ENCODE measurements at places on chromosomes 6 and 20. TPM values are rescaled to one million over a fixed set of nuclear protein-coding genes. Genes with fewer than 3 reads are reported as not detected.

Gene HLA-DRB1
- total RNA-seq = 3.7 TPM

GRCh38 chr20:33769043-33769442 is 37.2 kb downstream of the ZNF341 start:
- no peak for DNase-seq

GRCh38 chr6:7496266-7496875 is 45.1 kb upstream of the DSP start:
- DNase-seq = no peak

DNA sequence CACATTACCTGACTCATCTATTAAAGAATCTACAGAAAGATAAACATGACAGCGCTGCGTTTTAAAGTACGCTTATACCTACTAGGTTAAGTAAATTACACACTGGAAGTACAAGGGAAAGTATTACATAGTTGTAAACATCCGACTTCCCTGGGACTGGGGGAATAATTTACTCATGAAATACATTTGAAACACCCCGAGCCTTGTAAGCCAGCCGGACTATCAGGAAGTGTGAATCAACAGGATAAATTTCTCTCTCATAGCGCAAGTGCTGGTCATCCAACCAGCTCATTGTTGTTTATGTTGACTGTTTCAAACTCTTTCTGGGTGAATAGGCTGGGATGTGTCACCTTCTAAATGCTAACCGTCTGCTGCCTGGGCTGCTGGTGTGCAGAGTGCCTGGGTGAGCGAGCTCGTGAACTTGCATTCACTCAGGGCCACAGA is 4.9 kb downstream of the BMP6 start:
- DNase-seq = peak; percentile 18

DNA sequence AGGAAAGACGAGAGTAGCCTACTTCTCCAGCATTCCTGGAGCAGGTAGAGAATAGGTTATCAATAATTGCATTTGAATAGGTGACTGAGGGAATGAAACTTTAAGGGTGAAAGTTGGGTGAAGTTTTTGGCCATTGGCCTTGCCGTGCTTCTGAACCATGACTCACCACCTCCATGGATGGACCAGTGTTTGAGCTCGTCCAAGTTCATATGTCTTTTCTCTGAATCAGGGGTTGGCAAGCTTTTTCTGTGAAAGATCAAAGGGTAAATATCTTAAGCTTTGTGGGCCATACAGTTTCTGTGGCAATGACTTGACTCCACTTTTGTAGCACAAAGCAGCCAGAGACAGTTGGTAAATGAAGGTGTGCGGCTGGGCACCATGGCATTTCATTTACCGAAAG is 31.8 kb downstream of the SNRNP48 start:
- DNase-seq = no peak

DNA sequence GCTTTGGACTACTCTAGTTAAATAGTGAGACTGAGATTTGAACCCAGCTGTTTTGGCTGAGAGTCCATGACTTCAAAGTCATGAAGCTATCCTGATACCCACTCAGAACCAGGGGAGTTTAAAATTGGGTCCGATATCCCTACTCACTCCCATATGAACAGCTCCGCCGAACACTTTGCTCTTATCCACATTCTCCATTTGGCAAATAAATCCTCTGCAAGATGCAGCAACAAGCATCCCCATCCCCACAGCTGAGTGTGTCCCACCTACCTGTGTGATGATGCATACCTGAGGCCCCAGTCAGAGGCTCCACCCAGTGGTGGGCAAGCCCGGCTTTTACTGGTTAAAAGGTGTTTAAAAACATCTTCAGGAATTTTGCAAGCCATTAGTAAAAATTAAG is 108.3 kb upstream of the SLC24A3 start:
- no peak for DNase-seq

DNA sequence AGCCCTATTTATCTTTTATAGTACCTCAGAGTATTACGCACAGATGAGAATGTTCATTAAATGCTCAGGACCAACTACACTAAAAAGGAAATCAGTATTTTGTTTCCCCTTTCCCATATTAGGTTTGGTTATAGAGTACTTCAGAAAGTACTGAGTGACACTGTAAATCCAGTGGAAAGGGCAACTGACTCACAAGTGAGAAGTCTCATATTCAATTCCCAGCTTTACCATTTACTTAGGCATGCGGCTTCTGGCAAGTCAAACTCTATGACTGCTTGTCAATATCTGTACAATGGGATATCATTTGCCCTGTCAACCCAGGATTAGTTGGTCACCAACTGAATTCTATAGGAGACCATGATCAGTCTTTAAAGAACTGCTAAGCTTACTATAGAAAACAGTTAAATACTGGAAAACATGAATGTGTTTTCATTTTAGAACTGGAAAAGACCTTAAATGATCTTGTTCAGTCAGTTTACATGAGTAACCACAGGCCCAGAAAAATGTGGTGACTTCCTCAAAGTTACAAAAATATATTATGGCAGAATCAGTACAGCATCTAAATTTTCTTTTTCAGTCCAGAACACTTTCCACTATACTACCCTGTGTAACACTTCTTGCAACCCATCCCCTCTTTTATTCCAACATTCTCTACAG is 3.6 kb downstream of the MAP3K7 start:
- no peak for DNase-seq

- no peak for DNase-seq
These were observed 84.1 kb upstream of the POPDC3 start for GRCh38 chr6:105263685-105264610.

GRCh38 chr6:110265273-110265672 is 85.0 kb downstream of the CDC40 start:
- DNase-seq = no peak

DNA sequence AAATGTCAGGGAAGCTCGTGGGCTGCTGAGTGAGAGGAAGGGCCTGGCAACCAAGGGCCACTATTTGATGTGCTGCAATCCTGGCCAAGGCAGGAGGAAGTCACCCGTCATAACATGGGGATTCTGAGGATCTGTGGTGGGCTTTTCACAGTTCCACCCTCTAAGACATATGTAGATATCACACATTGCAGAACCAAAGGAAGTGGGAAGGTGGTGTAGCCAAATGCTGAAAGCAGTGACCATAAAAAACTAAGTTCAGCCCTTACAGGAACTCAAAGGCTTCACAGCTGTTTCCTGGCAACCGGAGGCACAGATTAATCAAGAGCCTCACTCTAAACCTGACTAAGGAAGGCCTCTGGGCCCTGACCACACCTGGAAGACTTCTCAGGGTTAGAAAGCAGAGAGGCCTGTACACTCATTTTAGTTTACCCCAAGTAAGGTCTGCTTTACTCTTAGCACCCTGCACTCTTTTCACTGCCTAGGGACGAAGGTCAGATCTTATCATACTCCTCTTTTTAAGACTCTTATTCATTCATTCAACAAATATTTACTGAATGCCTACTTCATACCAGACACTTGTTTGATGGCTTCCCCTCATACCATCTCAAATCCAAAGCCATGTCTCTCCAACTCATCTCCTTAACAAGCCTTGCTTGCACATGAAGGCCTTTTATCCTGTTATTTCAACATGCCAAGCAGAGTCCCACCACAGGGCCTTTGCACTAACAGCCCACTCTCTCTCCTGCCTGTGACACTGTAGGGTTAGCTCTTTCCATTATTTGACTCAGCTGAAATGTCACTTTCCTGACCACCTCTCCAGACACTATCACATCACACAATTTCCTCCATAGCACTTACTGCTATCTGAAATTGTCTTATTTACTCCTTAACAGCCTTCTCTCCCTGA is 2.6 kb downstream of the UBE2V1 start:
- DNase-seq = no peak

- DNase-seq = no peak
These were observed 139.6 kb upstream of the HCRTR2 start for GRCh38 chr6:55034752-55035151.

Data from frontal cortex (tissue), 4 donors.